ENCODE measurements at places on chromosomes 6 and 20.

GRCh38 chr6:134962421-134962820 lies 12.5 kb upstream of the ALDH8A1 start:
- DNase-seq: no peak

- DNase-seq: no peak
Measured at GRCh38 chr6:12776291-12776690, 59.7 kb downstream of the PHACTR1 start.

DNA sequence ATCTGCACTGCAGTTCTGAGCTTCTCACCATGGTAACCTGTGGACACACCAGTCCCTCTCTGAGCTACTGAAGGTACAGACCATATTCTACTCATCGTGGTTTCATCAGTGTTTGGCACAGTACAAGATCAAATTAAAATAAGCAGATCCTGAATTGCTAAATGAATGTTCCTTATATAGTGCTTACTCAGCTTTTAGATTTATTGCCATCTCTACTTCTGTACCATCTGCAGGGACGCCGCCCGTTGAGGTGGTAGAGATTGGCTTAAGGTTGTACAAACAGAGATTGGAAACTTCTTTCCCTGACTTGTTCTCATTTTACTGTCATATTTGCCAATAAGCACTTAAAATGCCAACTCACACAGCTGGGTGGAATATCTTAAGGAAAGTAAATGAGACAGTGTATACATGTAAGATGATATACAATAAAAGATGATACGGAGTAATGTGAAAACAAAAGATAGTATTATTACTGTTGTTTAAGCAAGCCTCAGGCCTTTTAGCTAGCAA lies 223.4 kb upstream of the FOXQ1 start:
- no peak for DNase-seq

GRCh38 chr6:25315194-25316177 lies 36.3 kb downstream of the CARMIL1 start:
- DNase-seq: no peak

DNA sequence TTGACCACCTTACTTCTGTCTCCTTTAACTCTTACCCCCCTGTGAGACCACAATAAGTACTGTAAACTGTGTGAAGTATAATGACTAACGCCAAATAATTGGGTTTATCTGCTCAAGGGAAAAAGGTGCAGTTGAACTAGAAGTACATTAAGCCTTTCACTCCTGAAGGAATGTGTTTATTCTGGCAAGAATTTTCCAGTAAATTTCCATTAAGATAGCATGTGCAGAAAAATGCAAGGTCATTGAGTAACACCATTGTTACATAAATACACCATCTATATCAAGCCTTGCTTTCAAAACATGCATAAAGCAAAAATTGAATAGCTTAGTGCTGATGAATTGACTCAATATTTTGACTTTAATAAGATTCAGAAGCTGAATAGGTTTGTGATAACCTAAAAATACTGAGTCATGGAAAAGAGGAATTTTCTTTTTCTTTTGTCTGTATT lies 65.4 kb downstream of the ARHGAP18 start:
- no peak for DNase-seq

- no peak for DNase-seq
Measured at GRCh38 chr6:81847866-81848265, 95.4 kb upstream of the TENT5A start.

GRCh38 chr6:160523223-160523622 lies 140.9 kb downstream of the LPA start:
- DNase-seq: no peak

DNA sequence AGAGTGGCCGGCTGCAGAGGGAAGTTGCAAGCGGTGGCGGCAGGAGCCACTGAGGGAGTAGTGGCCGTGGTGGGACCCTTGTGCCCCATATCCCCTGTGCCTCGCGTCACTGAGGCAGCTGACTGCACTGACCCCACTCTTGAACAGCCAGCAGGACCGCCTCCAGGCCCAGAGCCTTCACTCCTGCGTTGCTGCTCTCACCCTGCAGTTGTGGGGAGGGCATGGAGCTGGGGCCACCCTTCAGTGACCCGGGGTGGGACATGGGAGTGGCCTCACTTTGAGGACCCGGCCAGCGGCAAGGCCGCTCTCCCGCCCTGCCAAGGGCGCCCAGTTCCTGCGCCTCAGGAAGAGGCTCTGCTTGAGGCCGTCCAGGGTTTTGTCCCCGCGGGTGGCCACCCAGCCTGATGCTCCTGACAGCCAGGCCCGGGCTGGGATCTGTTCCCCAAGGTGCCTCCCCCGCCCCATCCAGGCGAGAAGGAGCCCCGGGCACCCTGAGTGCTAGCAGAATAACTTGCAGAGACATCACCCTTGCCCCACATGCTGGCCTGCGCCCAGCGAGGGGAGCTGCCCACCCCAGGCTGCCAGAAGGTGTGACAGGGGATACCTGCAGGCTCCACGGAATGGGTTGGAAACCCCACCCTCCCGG lies 44.4 kb downstream of the HLA-DRA start:
- no peak for DNase-seq

- peak; percentile 69 for DNase-seq
Measured at GRCh38 chr20:62899633-62900051, 26.7 kb downstream of the DIDO1 start.

DNA sequence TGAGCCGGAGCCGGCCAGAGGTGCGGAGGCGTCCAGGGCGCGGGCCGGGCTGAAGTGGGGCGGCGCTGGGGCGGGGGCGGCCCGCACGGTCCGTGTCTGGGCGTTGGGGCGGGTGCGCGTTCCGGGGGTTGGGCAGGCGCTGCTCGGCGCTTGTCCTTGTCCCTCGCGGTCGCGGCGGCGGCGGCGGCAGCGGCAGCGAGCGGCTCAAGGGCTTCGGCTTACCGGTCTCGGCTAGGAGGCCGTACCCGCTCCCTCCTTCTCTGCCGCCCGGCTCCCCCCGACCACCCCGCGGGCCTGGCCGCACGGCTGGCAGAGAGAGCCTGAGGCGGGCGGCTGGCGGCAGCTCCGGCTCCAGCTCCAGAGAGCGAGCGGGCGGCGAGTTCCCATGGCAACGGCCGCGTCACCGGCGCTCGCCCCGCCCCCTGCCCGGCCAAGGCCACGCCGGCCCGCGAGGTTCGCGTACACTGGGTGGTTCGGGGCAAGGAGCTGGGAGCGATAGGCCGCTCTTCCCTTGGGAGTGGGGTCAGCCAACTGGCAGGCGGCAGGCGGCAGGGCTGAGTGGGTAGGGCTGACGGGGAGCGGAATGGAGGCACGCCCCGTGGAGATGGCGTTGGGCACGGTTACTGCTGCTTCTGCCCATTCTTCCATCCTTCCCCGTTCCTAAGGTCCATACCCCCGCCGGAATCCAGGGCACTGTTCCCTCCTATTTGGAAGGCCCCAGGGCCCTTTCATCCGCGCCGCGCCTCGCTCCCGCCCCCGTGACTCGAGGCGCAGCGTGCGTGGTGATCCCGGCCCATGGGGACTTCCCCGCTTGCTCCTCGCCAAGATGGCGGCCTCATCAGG lies at the start of gene LRRC73:
TSS of gene LRRC73 (minus strand) at position 363 of the 843 bp plus-strand sequence. CDS start 561 bp downstream, outside the sequence.
- DNase-seq: peak; percentile 96

GRCh38 chr20:44407402-44408184 lies 52.1 kb downstream of the HNF4A start:
- DNase-seq: peak; percentile 78

- peak; percentile 32 for DNase-seq
Measured at GRCh38 chr6:45741437-45742171, 274.1 kb downstream of the CLIC5 start.

- no peak for DNase-seq
Measured at GRCh38 chr6:73308712-73309534, 45.2 kb downstream of the DPPA5 start.

GRCh38 chr6:75933387-75933975 lies 139.0 kb downstream of the IMPG1 start:
- DNase-seq: no peak

DNA sequence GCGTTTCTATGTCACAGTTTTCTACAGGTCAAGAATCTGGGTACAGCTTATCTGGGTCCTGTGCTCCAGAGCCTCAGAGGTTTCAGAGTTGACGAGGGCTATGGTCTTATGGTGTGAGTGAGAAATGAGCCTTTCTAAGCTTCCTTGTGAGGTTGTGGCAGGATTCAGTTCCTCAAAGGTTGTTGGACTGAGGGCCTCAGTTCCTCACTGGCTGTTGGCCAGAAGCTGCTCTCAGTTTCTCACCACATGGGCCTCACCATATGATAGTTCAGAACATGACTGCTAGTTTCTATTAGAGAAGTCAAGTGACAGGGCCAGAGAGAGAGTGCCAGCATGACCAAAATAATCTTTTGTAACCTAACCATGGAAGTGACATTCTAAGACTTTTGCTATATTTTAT lies 96.1 kb downstream of the NUS1 start:
- DNase-seq: no peak

DNA sequence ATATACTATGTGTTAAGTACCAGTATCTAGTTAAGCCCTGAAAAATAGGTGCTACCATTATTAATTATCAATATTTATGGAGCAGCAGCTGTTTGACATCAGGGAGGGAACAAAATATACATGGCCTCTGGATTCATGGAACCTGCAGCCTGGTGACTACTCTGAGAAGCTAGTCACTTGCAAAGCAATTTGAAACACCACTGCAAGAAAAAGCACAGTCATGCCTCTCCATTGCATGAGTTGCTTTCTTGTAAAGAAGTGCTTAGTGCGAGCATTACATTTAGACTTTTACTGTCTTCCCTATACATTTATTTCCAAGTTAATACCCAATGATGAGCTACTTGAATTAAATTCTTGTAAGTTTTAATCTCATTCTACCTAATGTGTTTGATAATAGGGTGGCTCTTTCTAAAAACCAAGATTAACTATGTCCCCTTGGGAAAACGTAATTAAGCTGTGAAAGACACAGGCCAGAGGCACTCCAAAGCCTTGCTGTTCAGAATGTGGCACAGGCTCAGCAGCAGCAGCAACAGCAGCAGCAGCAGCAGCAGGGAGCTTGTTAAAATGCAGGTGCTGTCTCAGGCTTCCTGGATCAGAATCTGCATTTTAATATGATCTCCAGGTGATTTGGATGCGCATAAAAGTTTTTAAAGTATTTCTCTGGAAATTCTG lies 83.6 kb downstream of the PFDN4 start:
- DNase-seq: no peak

- no peak for DNase-seq
Measured at GRCh38 chr6:13451181-13451895, 36.1 kb downstream of the GFOD1 start.

GRCh38 chr6:97969065-97969464 lies 686.0 kb upstream of the MMS22L start:
- no peak for DNase-seq

DNA sequence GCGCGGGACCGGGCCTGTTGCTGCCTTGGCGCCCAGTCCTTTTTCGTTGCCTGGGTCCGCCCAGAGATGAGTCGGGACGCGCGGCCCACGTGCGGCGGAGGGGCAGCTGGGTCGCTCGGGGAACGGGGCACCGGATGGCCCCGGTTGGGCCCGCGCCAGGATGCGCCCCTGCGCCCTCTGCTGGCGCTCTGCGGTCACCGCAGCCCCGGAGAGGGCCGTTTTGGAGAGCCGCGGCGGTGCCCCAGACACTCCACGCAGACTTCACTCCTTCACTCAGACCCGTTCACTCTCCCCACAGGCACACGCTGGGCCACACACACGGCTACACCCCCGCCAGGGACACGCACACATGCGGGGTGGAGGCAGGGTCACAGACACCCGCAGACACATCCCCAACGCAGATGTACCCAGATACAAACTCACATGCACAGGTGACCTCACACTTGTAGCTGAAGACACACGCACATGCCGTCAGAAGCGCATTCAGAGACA lies 38.8 kb downstream of the SRC start:
- DNase-seq: peak; percentile 69

DNA sequence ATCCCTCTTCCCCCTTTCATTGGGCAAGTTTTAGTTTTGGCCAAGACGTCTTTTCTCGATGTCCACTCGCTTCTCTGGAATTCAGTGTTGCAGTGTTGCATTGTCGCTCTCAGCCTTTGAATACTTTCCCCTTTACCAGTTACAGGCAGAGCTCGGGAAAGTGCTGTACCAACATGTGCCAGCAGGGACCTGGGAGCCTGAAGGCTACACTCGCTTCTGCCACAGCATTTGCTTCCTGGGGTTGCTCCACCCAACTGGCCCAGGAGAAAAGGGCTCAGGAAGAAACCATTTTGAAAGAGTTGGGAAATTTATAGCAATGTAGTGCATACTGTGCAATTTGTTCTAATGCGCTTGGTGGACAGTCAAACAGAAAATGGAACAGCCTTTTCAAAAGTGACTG lies 78.6 kb downstream of the LINC00237 start:
- no peak for DNase-seq

- DNase-seq: no peak
Measured at GRCh38 chr20:55500130-55500529, 505.2 kb downstream of the CBLN4 start.

- no peak for DNase-seq
Measured at GRCh38 chr6:99178168-99178567, 171.3 kb downstream of the FAXC start.

- DNase-seq: no peak
Measured at GRCh38 chr6:89438248-89438647, 5.3 kb downstream of the ANKRD6 start.

- DNase-seq: peak; percentile 8
Measured at GRCh38 chr6:121399966-121400365, 35.5 kb upstream of the GJA1 start.

DNA sequence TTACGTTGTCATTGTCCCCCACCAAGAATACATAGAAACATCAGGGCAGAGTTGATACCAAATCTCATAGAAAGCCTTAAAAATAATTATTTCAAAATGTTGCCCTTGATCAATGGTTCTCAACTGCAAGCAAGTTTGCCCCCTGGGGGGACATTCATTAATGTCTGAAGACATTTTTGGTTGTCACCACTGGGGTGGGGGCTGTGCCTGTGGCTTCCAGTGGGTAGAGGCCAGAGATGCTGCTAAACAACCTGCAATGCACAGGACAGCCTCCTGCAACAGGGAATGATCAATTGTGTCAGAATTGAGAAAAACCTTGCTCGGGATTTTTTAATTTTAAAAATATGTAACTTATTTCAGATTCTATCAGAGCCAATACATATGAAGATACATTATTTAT lies 130.6 kb upstream of the DOK5 start:
- DNase-seq: no peak

DNA sequence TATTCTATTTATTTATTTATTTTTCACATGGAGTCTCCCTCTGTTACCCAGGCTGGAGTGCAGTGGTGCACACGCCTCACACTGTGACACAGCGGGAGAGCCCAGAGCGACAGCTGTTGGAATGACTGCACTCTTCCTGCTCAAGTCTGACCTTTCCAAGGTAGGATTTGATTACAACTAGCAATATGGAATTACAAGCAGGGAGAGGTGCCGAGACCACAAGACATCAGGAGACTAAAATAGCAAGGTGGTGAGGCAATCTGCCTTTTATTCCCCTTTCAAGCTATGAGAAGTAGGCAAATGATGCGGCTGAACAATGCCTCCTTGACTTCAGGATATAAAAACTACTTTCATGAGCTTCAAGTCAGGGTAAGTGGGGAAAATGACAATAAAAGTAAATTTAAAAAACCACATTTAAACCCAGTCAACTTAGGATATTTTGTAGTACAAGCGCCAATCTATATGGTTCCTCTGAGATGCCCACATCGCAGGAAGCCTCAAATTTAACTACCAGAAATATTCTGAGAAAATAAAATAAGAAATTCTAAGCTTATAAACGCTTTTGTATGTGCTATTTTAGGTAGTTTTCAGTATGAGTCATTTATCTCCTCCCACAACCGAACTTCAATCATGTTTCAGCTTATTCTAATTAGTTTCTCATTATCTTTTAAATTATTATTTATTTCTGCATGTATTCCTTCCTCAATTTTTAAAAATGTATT lies 146.9 kb upstream of the SGK1 start:
- DNase-seq: peak; percentile 41

- DNase-seq: peak; percentile 66
Measured at GRCh38 chr20:37379967-37380828, 34.3 kb downstream of the SRC start.

Data from stomach (tissue), 19 donors.